ENCODE measurements at places on chromosomes 7 and 10.

GRCh38 chr7:146542101-146542500 lies 425.5 kb downstream of the CNTNAP2 start:
- no peak for DNase-seq

- no peak for DNase-seq
Observed at GRCh38 chr10:59864141-59864962, 42.0 kb downstream of the CCDC6 start.

DNA sequence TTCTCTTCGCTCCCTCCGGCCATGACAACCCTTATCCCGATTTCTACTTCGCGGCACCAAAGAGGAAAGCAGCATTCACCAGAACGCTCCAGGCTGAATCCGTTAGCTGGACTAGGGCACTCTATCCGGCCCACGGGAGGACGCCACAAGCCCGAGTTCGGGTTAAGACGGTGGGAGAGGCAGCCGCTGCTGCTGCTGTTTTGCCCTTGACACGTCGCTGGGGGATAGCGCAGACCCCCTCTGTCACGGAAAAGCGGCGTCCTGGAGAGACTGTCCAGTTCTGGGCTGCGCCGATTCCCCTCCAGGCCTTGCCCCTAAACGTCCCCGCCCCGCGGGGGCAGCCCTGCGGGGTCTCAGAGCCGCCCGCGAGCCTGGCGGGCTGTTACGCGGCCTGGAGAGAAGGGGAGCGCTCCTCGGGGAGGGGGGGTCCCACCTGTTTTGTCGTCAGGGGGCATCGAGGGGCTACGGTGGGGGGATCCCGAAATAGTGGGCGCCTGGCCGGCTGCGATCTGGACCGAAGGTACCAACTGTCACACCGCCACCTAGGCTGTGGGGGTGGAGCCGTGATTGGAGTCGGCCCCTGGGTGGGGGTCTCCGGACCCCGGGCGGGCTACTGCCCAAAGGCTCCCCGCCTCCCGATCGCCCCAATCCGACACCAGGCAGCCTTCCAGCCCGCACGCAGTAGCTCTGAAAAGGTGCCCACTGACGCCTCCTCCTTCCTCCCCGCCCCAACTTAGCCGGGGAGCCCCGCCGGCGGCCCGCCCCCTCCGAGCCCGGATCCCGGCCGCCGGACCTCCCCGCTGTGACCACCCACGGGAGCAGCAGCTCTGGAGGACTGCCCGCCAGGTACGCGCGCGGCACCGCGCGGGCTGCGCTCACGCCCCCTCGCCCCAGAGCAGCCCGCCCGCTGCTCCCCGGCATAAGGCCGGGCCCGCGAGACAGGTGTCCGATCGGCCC lies 772 bp downstream of the SGMS1 start:
- DNase-seq = no peak

GRCh38 chr7:11506417-11506816 lies 325.6 kb downstream of the THSD7A start:
- no peak for DNase-seq

DNA sequence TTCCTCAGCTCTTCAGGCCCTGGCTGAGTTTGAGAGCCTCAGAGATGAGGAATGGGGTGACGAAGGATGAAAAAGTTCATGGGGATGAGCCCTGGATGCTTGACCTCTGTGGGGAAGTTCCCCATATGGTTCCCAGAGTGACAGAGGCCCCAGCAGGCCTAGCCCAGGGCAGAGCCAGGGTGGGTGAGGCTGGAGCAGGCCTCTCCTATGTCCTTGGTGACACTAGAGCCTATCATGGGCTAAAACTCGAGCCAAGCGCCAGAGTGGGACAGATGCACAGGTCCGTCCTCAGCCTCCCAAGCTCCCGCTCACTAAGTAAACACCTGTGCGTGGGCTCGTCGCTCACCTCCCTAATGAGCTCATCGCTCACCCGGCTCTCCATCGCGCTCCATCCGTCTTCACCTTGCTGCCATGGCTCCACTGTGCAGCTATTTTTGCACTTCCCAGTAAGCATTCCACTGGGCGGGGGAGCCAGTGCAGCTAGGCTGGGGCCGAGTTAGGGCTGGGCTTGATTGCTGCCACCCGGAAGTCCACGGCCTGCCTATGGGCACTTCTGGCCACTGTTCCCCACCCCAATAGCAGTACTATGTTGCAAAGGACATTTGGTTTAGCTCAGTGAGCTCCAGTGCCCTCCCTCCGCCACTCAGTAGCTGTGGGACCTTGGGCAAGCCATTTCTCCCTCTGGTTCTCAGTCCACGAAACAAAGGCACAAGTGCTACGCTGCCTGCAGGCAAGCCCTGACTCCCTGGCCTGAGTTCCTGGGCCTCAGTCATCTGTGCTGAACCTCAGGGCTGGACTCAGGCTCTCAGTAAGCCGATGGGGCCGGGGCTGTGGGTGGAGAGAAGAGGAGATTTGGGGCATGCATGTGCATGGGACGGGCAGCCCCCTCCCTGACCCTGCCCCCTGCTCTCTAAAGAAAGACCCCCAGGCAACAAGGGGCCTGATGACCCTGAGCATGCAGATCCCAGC lies 117.3 kb upstream of the PCBD1 start:
- DNase-seq = no peak

GRCh38 chr7:47444376-47445098 lies 137.4 kb downstream of the TNS3 start:
- DNase-seq = no peak

- DNase-seq = no peak
Observed at GRCh38 chr7:140676306-140676705, 3.6 kb downstream of the ADCK2 start.

- no peak for DNase-seq
Observed at GRCh38 chr7:105037319-105037718, 23.3 kb downstream of the KMT2E start.

DNA sequence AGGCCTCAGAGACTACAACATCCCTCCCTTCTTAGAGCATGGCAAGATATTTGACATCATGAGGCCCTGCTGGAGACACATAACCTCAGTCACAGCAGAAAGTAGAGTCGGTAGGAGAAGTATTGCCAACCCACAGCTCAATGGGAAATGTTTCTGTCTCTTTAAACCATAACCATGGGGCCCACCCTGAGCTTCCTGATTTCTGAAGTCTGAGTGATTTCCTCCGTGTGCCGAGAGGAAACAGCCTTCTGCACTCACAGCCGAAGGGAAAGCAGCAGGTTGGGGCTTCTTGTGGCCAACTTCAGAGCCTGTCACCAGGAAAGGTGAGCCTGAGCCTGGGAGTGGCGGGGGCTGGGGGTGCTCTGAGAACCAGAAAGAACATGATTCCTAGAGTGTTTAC lies at the start of gene GIMAP1:
Gene GIMAP1 (plus strand): TSS at position 246 of the 400 bp plus-strand sequence. CDS start 2,435 bp downstream, outside the sequence.
- DNase-seq = peak; percentile 56

DNA sequence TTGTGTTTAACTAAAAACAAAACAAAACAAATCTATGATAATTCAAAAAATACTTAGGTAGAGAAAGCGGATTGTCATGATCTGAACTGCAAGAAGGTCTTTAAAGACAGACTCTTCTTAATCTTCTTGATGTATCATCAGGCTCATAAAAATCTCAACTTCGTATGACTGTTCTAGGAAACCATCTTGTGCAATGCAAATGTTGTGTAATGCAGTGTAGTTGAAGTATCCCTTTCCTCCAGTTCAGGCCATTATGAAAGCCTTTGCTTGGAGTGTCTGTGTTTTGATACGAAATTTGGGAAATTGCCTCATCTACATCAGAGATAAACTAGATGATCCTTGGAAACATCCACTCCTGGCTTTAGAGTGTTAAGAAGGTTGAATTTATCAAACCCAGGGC lies 30.9 kb downstream of the CDK1 start:
- no peak for DNase-seq

DNA sequence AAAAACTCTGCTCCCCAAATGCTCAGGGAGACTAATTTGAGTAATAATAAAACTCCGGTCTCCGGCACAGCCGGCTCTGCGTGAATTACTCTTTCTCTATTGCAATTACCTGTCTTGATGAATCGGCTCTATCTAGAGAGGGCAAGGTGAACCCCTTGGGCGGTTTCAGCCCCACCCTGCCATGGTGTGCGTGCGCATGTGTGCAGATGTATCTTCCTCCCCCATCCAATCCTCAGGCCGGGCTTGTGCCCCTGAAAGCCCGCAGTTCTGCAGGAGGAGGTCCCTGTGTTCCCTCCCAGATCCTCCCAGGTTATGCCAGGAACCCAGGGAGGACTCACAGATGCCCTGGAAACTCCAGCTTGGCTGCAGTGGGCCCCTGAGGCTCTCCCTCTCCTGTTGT lies 48.3 kb upstream of the MYL10 start:
- DNase-seq = no peak
